ENCODE measurements at places on chromosomes 7 and 10. TPM values are rescaled to one million over a fixed set of nuclear protein-coding genes. Genes with fewer than 3 reads are reported as not detected.

GRCh38 chr7:31490796-31491314 is 23.0 kb upstream of the ITPRID1 start:
- DNase-seq: no peak

GRCh38 chr7:126001349-126001748 is 1071.7 kb upstream of the POT1 start:
- DNase-seq: no peak

TMEM184A gene
- not detected for total RNA-seq

SPDYE9 gene
- not detected for total RNA-seq

EBF3 gene
- not detected for total RNA-seq

DNA sequence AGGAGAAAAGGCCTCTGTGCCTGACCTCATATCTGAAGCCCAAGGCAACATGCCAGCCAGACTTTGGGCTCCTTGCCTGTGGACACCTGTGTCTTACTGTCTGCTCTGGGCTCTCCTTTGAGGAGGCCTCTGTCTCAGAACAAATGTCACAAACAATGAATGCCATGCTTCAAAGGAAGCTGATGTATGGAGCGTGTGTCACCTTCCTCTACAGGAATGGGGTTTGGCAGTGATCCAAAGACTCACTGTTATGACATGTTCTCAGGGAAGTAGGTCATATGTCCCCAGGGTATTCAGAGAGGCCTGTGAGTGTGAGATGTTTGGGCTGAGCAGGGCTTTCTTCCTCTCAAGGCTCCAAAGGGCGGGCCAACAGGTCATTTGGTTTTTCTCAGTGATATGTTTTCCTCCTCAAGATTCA is 38.4 kb downstream of the PTPRE start:
- DNase-seq: no peak

TEX47 gene
- not detected for total RNA-seq

- no peak for DNase-seq
These were observed 5.4 kb downstream of the NYAP1 start for GRCh38 chr7:100489121-100489520.

- DNase-seq: no peak
These were observed 44.9 kb downstream of the PPP1R3C start for GRCh38 chr10:91587710-91588638.

DNA sequence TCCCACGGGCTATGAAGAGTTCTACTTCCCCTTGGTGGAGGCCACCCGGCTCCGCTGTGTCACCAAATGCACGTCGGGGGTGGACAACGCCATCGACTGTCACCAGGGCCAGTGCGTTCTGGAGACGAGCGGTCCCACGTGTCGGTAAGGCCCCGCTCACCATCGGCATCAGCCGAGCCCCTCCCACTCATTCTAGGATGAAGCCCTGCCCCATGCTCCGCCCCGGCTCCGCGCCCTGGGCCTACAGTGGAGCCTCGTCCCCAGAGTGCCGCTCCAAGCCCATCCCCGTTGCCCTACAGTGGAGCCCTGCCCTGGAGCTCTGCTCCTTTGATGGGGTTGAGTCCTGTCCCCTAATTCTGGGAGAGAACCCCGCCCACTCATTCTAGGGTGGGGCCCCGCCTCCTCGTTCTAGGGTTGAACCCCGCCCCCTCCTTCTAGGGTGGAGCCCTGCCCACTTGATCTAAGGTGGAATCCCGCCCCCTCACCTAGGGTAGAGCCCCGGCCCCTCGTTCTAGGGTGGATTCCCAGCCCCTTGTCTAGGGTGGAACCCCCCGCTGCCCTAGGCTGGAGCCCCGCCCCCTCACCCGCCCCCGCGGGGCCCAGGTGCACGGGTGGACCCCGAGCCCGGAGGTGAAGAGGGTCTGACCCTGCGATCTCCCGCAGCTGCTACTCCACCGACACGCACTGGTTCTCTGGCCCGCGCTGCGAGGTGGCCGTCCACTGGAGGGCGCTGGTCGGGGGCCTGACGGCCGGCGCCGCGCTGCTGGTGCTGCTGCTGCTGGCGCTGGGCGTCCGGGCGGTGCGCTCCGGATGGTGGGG is 3.4 kb upstream of the MUC12 start:
- peak; percentile 75 for DNase-seq

LLCFC1 gene
- total RNA-seq: not detected

DNA sequence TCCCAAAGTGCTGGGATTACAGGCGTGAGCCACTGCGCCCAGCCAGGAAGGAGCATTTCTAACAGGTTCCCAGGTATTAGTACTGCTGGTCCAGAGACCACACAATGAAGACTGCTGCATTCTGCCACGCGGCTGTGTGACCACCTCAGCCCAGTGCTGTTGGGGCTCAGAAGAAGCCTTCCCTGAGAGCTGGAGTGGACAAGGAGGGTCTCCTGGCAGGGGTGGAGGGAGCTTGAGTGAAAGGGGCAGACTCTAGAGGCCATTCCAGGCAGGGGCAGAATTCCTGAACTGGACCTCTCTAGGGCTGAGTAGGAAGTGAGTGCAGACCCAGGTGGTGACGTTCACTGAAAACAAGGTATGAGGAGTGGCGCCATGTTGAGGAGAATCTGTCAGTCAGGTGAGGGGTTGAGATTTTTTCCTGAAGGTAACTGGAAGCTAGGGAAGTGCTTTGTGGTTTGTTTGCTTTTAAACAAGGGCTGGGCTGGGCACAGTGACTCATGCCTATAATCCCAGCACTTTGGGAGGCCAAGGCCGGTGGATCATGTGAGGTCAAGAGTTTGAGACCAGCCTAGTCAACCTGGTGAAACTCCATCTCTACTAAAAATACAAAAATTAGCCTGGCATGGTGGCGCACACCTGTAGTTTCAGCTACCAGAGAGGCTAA is 67.6 kb downstream of the TACC2 start:
- DNase-seq: no peak

LRRD1 gene
- total RNA-seq: not detected

DNA sequence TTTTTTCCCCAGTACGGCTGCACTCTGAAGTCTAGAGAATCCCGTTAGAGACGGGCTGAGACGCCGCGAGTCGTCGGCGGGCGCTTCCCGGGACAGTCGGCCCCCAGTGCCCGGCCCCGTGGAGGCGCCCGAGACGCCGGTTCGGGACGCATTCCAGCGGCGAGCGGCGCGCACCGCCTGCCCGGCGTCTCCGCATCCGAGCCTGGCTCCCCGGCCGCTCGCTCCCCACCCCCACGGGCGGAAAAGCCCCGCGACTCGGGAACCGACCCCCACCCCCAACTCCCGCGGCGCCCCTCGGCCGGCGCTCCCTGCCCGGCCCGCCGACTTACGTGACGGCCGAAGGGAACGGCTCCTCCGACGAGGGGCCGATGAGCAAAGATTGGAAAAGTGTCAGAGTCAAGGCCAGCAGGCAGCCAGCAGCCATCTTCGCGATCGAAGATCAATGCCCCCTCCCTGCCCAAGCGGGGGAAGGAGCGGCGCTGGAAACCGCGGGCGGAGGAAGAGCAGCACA is 486 bp downstream of the CACNA2D1 start:
- DNase-seq: no peak

HYAL4 gene
- total RNA-seq: not detected

TMEM72 gene
- not detected for total RNA-seq
